Prostate gland (tissue), 2 donors: ENCODE measurements at places on chromosomes 6 and 20.
A peak's percentile ranks its signal among the peaks of the same experiment; 100 is the strongest.

GRCh38 chr6:100309174-100309573, 155.5 kb downstream of the SIM1 start:
- no peak for DNase-seq

- no peak for DNase-seq
These were observed 256.1 kb upstream of the KCNQ5 start for GRCh38 chr6:72365773-72366172.

- peak; percentile 39 for DNase-seq
These were observed 121.2 kb upstream of the LAMP5 start for GRCh38 chr20:9392892-9393857.

DNA sequence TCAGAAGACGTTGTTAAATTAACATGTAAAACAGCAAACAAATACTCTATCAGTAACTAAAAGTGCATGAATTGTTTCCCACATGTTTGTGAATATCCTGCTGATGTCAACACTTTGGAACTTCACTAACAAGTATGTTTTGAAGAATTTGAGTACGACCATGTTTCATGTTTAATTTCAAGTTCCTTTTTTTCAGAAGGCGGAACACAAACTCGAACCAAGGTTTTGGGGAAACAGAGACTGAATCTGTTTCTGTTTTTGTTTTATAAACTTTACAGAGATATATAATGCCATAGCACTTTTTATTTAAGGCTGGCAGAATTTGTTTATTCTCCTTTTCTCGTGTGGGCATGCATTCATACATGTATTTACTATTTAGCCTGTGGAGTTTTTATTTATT, 509.3 kb upstream of the CITED2 start:
- DNase-seq: no peak

- DNase-seq: no peak
These were observed 300.7 kb downstream of the TENT5A start for GRCh38 chr6:81451787-81452186.

DNA sequence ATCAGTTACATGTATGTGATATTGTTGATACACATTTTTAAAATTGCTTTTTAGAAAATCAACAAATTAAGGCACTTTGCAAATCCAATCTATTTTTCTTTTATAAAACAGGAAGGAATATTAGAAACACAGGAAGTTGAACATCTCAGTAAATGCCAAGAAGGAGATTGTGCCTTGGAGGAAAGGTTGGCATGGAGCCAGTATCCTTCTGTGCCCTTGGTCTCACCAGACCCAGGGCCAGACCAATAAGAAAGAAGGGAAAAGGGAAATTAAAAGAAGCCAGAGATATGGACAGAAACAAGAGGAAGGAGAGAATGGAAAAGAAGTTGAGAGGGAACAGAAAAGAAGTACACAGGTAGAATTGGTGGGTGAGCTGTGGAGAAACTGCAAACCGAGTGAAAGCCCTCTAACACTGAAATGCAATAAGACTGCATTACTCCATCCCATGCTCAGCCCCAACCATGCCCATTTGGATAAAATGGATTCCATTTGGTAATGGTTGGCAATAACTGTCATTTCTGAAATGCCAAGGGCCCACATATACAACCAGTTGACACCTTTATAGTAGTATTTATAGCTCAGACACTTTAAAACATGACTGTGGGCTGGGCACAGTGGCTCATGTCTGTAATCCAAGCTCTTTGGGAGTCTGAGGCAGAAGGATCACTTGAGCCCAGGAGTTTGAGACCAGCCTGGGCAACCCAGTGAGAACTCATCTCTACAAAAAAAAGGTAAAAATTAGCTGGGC, 133.8 kb downstream of the GMPR start:
- no peak for DNase-seq

DNA sequence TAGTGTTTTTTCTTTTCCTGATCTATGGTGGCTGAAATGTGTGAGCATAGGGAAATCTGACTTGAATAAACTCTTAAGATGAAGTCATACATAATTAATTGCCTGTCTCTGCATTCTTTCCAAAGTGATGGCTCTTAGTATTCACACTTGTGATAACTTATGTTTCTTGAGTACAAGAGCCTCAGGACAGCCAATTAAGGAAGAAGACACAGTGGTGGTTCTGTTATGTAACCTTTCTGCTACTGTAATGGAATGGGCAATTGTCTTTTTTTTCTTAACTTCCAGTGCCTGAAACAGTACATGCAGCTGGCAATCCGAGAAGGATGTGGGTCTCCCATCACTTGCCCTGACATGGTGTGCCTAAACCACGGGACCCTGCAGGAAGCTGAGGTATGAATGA, 40.1 kb downstream of the RNF144B start:
- no peak for DNase-seq

- DNase-seq: no peak
These were observed 14.8 kb downstream of the TRIM31 start for GRCh38 chr6:30097902-30098768.

DNA sequence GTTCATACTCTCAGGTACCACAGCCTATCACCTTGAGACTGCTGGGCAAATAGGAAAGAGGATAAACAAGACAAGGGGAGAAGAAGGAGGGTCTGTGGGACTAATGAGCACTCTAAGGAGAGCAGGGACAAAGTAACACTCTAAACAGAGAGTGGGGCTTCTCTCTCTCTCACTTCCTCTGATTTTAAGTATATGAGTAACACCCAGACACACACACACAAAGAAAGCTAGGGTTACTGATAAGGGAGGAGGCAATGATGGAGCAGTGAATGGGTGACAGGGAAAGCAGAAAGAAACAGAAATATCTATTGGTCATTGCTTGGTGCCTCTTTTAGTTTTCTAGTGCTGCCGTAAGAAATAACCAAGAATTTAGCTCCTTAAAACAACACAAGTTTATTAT, 96.2 kb upstream of the RNF217 start:
- no peak for DNase-seq

DNA sequence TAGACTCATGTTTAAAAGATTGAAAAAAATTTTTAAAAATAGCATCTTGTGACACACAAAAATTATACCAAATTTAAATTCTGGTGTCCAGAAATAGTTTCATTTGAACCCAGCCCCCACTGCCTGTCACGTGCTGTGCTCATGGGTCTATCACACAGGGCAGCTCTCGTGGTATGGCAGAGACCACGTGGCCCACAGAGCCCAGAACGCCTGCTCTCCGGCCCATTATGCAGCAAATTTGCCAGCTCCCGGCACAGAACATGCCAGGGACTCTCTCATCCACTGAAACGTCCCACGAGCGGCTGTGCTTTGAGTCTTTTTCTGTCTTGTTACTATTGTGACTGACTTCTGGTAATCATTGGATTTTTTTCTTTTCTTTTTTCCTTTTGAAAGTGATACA, 224.3 kb downstream of the TTLL2 start:
- DNase-seq: no peak

- DNase-seq: no peak
These were observed 23.7 kb downstream of the SPATA2 start for GRCh38 chr20:49891476-49892110.

GRCh38 chr20:47216819-47217410, 139.6 kb downstream of the ZMYND8 start:
- DNase-seq: no peak

- DNase-seq: no peak
These were observed 73.0 kb upstream of the MYLIP start for GRCh38 chr6:16055852-16056251.

DNA sequence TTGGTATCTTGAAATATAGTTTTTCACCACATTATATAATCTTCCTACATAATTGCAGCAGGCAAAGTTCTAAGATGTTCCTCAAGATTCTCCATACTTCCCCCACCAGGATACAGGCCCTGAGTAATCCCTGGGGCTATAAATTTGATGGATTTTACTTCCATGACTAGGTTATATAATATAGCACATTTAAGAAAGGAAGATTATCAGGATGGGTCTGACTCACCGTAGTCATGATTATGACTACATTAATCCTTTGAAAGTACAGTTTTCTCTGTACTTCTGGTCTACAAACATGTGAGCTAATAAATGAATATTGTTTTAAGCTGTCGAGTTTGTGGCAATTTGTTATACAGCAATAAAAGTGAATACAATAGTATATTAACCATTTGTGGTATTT, 122.5 kb downstream of the MACROD2 start:
- no peak for DNase-seq

DNA sequence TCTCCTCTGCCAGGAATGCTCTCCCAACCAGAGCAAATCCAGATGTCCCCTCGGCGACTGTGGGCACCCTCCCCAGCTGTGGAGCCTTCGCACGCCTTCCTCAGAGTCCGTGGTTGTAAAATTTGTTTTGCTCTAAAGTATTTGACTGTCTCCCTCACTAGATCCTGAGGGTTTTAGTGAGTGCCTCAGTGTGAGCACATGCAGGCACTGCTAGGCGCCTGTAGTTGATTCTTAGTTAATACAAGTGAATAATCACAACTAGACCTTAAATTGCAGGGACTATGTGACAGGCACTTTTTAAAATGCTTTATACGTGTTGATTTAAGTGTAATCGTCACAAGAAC, 680 bp upstream of the MTCH1 start:
- DNase-seq: no peak

DNA sequence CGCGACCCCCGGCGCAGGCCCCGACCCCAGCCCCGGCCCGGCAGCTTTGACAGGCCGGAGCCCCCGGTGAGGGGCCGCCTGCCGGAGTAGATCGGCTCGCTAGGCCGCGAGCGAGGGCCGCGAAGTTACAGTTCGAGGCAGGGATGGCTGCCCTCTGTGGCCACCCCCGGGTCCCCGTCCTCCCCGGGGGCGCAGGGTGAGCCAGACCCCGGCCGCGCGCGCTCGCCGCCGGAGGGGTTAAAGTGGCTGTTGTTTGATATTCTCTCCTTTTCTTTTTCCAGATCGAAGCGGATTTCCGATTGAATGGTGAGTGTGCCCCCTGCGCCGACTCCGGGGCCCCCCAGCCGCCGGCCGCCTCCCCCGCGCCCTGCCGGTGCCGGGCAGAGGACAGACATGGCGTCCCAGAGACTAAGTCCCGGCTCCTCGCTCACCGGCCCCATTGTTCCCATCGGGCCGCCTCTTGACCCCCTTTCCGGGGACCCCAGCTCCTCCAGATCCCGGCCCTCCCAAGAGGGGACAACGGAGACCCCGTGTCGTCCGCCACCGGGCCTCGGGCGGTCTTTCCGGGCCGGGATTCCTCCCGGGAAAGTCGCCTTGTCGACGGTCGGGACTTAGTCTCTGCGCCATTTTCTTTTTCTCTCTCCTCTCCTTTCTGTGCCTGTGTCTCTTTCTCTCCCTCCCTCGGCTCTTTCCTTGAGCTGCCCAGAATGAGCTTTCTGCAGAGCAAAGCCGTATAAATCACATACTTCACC, 704 bp downstream of the TOP1 start:
- DNase-seq: no peak

- DNase-seq: peak; percentile 19
These were observed 81.9 kb downstream of the CRYBG1 start for GRCh38 chr6:106442395-106442794.

- DNase-seq: peak; percentile 47
These were observed 154.7 kb upstream of the LAMP5 start for GRCh38 chr20:9359561-9360308.

- no peak for DNase-seq
These were observed 228.8 kb downstream of the HACE1 start for GRCh38 chr6:104630955-104631354.

DNA sequence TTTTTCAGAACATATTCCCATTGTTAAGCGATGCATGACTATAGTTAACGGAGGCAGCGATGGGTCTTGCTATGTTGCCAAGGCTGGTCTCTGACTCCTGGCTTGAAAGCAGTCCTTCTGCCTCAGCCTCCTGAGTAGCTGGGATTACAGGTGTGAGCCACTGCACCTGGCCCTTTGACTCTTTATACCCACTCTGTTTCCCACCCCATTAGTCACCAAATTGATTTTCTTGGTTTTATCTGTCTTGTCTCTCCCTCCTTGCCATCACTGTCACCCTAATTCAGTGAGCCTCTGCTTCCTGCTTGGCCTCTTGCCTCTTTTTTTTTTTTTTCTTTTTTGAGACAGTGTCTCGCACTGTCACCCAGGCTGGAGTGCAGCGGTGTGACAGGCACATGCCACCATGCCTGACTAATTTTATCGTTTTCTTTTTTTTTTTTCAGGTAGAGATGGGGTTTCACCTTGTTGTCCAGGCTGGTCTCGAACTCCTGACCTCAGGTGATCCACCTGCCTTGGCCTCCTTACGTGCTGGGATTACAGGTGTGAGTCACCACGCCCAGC, 31.3 kb downstream of the ZFAND3 start:
- DNase-seq: no peak

- DNase-seq: no peak
These were observed 156.9 kb downstream of the CDKAL1 start for GRCh38 chr6:20691185-20691584.

- DNase-seq: no peak
These were observed 53.5 kb downstream of the GOPC start for GRCh38 chr6:117548797-117549301.

DNA sequence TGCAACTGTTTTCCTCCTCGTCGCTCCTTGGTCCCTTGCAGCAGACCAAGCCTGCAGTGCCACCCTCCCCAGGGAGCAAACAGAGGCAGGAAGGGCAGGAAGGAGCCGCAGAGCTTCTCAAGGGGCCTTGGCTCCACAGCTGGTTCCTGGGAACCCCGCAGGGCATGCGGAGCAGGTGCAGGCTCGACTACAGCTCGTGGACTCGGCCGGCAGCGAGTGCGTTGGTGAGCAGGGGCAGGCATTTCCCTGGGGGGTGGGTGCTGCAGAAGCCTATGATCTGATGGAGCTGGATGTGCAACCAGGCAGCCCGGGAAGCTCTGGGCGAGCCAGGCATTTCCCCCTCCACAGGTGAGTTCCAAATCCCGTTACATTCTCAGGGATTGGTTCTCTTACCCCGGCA, 37.1 kb downstream of the FRMD1 start:
- DNase-seq: no peak

- DNase-seq: peak; percentile 29
These were observed 76.7 kb downstream of the FOXC1 start for GRCh38 chr6:1686117-1687098.
